ENCODE measurements at places on chromosomes 5 and 9.

- DNase-seq = no peak
These were observed 10.5 kb upstream of the NACC2 start for GRCh38 chr9:136105398-136106135.

- no peak for DNase-seq
These were observed 312.1 kb downstream of the CDH12 start for GRCh38 chr5:22541037-22541436.

DNA sequence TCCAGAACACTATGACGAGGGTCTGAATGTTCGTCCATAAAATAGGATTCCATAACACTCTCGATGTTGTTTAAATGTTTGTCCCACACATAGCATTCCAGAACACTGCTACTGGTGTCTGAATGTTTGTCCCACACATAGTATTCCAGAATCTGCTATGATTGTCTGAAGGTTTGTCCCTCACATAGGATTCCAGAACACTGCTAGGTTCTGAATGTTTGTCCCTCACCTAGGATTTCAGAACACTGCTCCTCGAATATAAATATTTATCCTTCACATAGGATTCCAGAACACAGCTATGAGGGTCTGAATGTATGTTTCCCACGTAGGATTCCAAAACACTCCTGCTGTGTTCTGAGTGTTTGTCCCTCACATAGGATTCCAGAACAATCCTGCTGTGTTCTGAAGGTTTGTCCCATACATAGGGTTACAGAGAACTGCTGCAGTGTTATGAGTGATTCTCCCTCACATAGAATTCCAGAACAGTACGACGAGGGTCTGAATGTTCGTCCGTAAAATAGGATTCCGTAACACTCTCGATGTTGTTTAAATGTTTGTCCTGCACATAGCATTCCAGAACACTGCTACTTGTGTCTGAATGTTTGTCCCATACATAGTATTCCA is 215.3 kb downstream of the FOXD4L6 start:
- no peak for DNase-seq

DNA sequence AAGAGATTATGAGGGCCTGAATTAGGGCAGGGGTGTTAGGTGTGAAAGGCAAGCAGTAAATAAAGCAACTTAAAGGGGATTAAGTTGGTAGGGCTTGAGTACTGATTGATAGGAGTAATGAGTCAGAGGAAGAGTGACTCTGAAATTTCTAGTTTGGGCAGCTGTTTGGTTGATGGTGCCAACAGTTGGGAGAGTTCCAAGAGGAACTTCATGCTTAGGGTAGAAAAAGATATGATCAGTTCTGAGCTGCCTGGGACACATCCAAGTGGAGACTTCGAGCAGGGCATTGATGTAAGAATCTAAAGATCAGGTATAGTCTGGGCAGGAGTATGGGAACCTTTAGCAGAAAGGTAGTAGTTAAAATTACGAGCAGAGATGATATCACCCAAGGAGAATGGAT is 10.2 kb downstream of the MAMDC2 start:
- no peak for DNase-seq

- DNase-seq = peak; percentile 86
These were observed 655.2 kb upstream of the RIOK2 start for GRCh38 chr5:97838214-97838613.

GRCh38 chr5:117587111-117587510 is 1012.5 kb upstream of the SEMA6A start:
- DNase-seq = no peak

DNA sequence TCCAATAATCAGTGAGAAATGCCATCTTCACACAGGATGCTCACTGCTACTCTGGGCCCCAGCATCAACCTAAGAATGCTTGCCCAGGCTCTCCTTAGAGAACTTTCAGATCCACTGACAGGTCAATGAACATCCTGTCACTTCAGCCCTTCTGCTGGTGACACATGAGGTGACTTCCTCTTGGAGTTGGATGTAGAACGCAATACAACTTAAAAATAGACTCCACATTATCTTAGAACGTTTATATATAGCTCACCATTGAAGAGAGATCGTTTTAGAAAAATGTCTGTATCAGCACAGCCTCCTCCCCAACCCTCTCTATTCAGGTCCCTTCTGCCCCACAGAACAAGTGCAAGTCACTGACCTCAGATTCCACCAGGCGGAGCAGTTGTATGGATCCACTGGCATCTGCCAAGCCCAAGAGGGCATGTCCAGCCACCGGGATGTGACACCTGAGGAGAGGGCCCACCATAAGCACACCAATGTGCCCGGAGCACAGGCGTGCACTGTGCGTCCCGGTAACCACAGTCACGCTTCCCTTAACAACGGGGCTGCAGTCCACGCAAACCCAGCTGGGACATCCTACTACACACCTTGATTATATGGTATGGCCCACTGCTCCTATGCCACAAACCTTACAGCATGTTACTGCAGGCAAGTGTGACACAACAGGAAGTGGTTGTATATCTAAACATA is 2.9 kb downstream of the DPH7 start:
- DNase-seq = no peak

- no peak for DNase-seq
These were observed 29.8 kb downstream of the CORO2A start for GRCh38 chr9:98162613-98163012.

GRCh38 chr9:3971391-3972082 is 328.3 kb downstream of the GLIS3 start:
- DNase-seq = no peak

GRCh38 chr9:34591248-34591916 is 1.9 kb upstream of the CNTFR start:
- DNase-seq = peak; percentile 52

DNA sequence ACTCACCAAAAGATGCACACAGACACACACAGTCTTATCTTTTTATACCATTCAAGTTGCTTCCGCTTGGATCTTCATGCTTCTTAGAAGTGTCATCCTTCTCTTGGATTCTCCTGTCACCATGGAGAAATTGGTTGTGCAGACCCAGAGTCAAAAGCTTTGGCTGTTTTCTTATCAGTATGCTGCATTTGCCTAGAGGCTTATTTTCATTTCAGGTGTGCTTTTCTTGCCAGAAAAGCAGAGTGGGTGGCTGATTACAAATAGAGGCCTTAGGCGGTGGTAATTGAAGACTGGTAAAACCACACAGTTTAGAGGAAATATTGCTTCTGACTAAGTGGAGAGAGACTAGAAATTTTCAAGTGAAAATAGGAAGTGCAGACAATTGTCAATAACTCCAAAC is 70.2 kb upstream of the TLE4 start:
- DNase-seq = no peak

- DNase-seq = peak; percentile 80
These were observed 33.5 kb upstream of the SLC28A3 start for GRCh38 chr9:84374013-84374412.

- DNase-seq = no peak
These were observed 313.9 kb upstream of the TLE4 start for GRCh38 chr9:79257790-79258351.

GRCh38 chr5:98827161-98827560 is 53.7 kb downstream of the RGMB start:
- no peak for DNase-seq

- DNase-seq = no peak
These were observed 181.1 kb downstream of the PAPPA start for GRCh38 chr9:116334546-116335150.

DNA sequence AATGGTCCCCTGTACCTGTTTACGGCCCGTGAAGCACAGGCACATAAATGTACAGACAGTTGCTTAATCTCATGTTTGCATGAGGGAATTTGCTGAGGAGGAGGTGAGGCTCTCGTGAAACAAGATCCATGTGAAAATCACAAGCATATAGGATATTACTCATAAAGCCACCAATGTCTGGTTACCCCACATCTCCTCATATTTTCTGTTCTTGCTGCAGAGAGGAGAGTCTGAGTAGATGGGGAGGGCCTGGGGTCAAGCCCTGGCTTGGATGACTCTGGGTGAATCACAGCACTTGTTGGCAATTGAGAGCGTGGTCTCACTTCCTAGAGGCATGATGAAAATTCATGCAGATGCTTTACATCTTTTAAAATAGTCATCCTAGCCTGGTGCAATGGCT is 975 bp downstream of the AGXT2 start:
- DNase-seq = no peak

- DNase-seq = no peak
These were observed 34.0 kb downstream of the BOD1 start for GRCh38 chr5:173582216-173583111.

- no peak for DNase-seq
These were observed 20.3 kb downstream of the CDC14B start for GRCh38 chr9:96599298-96599697.

DNA sequence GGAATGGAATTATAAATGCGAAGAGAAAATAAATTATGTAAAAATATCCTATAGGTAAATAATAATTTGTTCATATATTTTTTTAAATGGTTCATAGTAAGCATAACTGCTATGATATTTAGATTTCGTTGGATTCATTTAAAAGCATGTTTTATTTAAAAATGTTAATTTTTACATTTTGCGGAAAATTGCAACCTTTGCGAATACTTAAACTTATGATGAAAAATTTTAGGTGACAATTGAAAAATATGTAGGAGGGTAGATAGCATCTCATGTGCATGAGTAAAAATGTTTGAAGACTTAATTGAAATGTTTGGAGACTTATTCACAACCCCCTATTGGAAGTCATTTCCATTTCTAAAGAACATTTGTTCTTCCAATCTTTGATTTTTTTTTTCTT is 4.1 kb upstream of the FEM1C start:
- no peak for DNase-seq

DNA sequence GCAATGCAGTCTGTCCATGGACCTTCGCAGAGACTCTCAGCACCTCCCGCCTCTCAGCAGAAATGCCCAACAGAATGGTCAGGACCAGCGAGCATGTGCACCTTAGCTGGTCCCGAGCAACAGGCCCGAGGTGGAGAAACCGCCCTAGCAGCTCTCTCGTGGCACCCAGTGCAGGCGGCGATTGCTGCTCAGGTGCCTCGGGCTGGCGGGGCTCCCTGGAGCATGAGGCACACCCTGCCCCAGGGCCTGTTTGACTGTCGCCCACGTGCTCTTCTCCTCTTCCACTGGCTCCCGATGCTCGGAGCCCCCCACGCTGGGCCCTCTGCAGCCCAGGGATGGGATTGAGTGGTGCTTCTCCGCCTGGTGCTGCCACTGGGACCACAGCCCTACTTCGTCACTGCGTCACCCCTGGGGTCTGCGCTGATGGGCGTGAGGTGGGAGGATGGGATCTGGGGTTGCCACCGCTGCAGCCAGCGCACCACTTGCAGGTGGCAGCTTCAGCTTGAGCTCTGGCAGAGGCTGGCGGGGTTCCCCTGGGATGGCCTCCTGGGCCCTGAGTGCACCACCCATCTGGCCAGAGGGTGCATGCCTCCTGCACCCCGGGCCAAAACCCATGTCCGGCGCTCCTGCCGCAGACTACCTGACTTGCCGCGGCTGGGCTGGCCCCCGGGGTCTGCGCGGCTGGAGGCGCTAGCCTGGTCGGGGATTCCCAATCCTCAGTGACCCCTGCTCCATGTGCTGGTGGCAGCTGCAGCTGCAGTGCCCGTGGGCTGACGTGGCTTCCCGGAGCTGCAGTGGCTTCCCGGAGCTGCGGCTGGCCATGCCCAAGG is 244.2 kb downstream of the FOXD4L6 start:
- no peak for DNase-seq

DNA sequence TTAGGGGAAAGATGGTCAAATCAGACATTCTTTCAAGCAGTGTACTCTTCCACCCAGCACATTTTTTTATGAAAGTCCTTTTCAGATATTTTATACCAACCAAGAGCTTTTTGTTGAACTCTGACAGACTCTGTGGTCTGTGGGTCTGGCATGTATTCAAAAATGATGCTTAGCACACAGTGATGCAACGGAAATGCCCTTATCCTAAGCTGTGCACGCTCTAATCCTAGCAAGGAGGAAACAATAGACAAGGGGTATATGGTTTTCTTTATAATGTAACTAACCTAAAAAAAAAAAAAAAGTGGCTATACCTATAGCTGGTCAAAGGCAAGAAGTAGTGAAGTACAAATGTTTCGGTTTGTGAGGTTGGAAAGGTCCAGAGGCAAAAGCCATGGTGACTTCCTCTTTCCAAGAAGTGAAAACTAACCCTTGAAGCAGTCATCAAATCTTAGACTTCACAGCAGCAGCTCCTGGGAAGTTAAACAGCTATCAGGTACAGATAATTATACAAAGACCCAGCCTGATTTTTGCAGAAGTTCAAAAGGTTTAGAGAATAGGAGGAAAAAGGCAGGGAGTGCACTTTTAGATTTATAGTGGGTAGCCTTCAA is 82.5 kb downstream of the SEMA6A start:
- peak; percentile 97 for DNase-seq

- DNase-seq = peak; percentile 80
These were observed 430.1 kb upstream of the MEF2C start for GRCh38 chr5:89313044-89313443.

- no peak for DNase-seq
These were observed 1011.5 kb upstream of the ACO1 start for GRCh38 chr9:31372799-31373587.

- DNase-seq = no peak
These were observed 259.4 kb downstream of the GADD45G start for GRCh38 chr9:89864257-89864656.

DNA sequence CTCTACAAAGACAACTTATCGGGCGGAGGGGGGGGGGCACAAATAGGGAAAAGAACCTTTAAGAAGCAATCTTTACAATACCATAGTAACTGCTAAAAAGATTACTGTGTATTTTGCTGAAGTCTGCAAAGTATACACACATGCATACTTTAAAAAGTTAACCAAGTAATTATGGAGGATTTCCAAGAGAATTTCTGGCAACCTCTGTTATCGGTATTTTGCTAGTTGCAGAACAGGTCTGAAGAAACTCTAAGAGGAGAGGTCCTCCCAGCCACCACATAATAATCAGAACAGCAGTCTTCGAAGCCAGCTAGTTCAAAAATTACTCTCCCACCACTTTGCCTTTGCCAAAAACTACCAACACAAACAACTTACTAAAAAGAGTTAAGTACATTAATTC is 56.1 kb downstream of the UBAP2 start:
- no peak for DNase-seq

DNA sequence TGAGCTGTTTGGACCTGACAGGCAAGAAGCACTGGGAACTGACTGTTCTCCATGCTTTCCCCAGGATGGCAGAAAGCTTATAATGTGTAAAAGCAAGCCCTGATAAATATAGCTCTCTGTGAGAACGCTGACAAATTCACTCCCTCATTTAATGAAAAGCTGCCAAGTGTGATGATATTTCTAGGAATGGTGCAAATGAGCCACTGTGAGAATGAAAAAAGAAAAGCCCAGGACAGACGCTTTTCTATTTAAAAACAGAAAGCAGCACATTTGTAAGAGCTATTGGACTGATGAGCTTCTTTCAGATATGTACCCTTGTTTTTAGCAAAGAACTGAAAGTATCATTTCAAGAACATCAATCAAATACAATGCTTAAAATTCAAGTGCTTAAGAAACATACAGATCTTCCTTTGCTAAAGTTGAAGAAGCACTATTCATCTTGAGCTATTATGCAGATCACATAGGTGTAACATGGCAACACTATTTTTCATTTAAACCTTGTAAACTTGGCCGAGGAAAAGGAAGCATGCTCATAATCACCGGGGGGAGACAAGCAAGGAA is 842.6 kb upstream of the ACO1 start:
- no peak for DNase-seq
